ENCODE measurements at places on chromosomes 7 and 10.

GRCh38 chr7:12987238-12987637 lies 299.8 kb downstream of the ARL4A start:
- DNase-seq, result no peak

- no peak for DNase-seq
Measured at GRCh38 chr7:23956772-23957576, 247.0 kb downstream of the STK31 start.

- no peak for DNase-seq
Measured at GRCh38 chr7:144473908-144474307, 70.4 kb upstream of the NOBOX start.

GRCh38 chr7:45670717-45671116 lies 96.5 kb downstream of the ADCY1 start:
- DNase-seq, result no peak

DNA sequence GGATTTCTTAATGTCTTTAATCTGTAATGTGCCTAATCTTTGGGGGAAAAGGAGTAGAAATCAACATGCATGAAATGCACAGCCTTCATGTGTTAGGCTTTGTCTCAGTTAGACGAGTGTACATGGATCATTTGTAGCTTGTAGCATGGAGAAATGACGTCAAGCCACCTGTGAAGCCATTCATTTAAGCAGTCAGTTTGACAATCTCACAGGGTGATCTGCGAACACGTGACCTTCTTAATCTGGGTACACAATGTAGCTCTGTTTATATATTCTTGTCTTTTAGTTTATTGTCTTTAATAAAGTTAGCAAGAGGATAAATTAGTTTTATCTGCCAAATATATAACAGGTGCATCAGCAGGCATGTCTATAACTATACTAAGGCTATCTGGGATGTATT lies 351.9 kb upstream of the LRGUK start:
- no peak for DNase-seq

- no peak for DNase-seq
Measured at GRCh38 chr7:2117646-2118045, 115.1 kb downstream of the MAD1L1 start.

DNA sequence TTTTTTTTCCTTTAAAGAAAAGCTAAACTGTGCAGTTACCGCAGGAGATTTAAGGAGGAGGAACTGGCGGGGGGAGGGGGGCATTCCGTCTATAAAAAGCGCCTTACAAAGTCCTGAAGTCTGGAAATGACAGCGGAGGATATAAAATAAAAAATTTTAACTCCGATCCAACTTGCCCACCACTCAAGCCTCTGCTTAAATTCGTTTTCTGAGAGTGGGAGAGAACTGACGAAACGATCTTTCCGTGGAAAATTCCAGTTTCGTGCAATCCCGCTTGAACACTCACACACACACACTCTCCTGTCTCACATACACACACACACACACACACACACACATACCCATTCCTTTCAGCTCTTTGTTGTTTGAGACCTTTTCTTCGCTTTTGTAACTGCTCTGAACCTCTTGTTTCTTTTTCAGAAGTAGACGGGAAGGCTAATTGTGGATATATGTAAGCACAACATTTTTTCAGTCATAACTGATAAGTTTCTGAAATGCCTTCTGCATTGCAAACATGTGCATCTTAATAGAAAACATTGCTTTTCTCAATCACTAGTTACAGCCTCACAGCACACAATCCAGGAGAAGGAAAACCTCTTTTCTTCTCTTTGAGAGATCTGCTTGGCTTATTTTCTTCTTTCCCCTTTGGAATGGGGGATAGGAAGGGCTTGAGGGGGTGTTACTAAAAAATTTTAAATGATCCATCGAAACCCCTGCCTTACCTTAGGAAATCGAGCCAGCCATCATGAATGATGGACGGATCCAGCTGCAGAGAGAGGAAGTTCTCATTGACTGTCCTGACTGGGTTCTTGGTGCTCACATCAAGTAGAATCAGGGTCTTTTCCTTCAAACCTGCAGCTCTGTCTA lies 628 bp downstream of the HPSE2 start:
- DNase-seq, result no peak

DNA sequence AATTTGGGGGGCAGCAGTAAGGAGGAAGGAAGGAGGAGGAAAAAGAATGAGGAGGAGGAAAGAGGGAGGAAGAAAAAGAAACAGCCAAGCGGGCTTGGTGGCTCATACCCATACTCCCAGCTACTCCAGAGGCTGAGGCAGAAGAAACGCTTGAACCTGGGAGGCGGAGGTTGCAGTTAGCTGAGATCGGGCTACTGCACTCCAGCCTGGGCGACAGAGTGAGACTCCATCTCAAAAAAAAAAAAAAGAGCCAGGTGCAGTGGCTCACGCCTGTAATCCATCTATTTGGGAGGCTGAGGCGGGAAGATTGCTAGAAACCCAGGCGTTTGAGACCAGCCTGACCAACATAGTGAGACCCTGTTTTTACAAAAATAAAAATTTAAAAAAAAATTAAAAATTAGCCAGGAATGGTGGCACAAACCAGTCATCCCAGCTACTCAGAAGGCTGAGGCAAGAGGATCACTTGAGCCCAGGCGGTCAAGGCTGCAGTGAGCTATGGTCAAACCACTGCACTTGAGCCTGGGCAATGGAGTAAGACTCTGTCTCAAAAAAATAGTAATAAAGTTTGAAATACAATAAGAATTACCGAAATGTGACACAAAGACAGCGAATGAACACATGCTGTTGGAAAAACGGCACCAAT lies 14.1 kb upstream of the CRCP start:
- DNase-seq, result no peak

- DNase-seq, result no peak
Measured at GRCh38 chr7:21106296-21106732, 319.6 kb upstream of the SP8 start.

DNA sequence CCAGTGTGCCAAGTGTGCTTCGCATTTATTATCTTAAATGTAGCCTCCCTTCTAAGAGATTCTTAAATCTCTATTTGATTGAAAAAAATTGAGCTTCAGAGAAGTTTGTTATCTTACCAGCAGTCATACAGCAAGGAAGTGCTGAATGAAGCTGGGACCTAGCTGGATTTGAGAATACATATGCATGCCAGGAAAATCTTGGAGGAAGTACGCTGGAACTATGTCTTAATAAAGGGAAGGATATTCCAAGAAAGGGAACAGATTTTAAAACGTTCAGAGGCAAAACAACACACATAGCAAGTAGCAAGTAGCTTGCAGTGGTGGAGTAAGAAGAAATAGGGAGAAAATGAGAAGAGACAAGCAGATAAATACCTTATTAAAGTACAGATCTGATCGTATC lies 1.5 kb downstream of the CFAP70 start:
- no peak for DNase-seq

DNA sequence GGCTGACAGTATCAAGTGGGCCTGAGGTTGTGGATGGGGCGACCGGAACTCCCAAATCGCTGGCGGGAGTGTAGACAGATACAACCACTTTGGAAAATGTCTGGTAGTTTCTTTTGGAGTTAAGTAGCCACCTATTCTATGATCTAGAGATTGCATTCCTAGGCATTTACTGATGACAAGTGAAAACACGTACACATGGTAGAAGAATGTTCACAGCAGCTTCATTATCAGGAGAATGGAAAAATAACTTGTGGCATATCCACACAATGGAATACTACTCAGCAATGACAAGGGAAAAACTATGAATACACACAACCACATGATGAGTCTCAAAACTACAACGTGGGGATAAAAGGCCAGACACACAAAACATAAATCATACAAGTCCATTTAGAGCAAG lies 146.0 kb downstream of the MYOF start:
- DNase-seq, result no peak

GRCh38 chr10:88147000-88147798 lies 283.8 kb downstream of the PTEN start:
- DNase-seq, result no peak

GRCh38 chr10:132515811-132516726 lies 21.5 kb upstream of the INPP5A start:
- no peak for DNase-seq

DNA sequence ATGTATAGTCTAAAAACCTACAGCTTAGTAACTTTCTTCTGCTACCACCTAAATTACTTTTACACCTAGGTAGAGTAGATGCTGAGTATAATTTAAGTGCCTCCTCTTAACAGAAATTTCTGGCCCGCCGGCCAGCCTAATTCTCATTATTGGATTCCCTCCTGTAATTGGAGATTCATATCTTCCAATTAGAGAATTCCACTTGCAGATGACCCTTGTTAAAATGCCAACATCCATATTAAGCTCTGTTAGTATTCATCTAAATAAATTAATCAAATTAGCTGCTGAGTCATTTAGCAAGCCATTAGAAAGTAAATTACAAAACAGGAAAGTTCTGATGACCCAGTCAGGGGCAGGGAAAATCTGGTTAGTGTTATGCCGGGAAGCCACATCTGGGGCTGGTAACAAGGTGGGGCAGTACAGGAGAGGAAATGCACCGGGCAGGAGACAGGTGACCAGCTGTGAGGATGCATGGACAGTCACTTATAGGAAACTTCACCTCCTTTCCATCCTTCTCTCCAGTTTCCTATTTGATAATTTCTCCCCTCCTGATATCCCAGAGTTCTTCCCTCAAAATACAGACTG lies 82.8 kb downstream of the ORC5 start:
- no peak for DNase-seq

DNA sequence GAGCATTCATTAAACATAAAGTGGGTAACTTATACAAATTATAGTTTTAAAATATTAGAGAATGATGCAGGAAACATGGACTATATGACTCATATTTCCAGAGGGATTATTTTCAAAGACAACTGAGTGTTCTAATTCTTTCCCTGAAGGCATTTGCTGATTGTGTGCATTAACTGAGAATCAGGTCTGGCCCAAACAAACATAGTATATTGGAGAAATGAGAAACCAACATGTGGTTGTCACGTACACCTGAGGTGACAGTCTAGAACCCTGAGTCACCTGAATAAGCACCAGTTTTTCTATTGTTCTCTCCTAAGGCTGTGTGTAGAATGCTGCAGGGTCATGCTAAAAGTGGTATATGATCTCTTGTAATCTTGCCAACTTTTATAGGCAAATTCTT lies 1125.7 kb downstream of the XPNPEP1 start:
- DNase-seq, result no peak

GRCh38 chr10:120824881-120825309 lies 26.3 kb upstream of the WDR11 start:
- peak; percentile 20 for DNase-seq

DNA sequence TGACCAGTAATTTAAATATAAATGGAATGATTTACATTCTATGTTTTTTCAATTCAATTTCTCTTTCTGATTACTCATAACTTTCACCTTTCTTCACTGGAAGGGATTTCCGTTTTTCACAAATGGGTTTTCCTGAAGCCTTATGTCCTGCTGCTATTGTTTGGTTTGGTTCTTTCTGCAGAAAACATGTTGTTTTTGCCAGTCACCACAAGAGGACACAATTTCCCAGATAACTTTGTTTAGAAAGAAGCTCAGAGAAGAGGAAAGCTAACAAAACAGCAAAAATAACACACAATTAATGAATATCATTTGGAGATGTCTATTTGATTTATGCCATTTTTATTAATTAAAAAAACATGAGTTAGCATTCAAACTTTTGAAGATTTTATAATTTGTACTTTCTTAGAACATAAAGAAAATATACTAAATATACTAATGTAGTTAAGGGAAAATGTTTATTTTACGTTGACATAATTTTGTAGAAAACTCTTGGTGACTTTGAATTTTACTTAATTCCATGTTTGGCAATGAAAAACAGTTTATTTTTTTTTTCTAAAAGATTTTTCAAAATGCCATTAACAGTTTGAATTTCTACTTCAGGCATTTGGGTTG lies 4.6 kb upstream of the TWIST1 start:
- DNase-seq, result peak; percentile 47

- DNase-seq, result no peak
Measured at GRCh38 chr7:351681-352480, 61.9 kb downstream of the FOXL3 start.

- DNase-seq, result no peak
Measured at GRCh38 chr10:49109669-49110340, 5.5 kb downstream of the VSTM4 start.

GRCh38 chr7:151277631-151278030 lies 29.1 kb upstream of the SMARCD3 start:
- DNase-seq, result no peak

- DNase-seq, result peak; percentile 87
Measured at GRCh38 chr10:50739618-50740292, at the start of gene ASAH2B. TSS of gene ASAH2B (plus strand) at chr10:50739936. CDS start at chr10:50745131, 5,195 bp downstream.

DNA sequence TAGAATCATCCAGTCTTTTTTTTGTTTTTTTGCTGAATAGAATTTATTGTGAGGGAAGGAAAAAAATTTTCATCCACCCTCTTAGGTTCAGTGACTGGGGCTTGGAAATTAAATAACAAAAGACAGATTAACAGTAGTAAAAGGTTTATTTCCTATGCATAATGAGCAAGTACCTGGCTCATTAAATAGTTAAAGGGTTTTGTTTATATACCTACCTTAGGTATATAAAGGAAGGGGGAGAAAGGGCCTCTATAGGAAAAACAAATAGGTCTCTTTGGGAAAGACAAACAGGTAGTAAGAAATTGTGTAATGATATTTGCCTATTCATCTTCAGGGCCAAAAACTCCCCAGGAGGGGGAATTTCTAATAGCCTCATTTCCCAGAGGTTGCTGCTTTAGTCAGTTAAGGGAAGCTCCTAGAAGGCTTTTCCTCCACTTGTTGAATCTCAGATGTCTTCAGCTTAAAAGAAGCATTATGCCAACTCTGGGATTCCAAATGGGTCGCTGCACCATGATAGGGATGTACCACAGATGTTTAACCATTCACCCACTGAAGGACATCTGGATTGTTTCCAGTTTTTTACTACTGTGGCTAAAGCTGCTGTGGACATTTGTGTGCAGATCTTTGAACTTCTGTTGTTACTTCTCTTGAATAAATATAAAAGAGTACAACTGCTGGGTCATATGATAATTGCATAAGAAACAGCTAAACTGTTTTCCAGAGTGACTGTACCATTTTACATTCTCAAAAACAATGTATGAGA lies 11.3 kb downstream of the ACADSB start:
- DNase-seq, result no peak

DNA sequence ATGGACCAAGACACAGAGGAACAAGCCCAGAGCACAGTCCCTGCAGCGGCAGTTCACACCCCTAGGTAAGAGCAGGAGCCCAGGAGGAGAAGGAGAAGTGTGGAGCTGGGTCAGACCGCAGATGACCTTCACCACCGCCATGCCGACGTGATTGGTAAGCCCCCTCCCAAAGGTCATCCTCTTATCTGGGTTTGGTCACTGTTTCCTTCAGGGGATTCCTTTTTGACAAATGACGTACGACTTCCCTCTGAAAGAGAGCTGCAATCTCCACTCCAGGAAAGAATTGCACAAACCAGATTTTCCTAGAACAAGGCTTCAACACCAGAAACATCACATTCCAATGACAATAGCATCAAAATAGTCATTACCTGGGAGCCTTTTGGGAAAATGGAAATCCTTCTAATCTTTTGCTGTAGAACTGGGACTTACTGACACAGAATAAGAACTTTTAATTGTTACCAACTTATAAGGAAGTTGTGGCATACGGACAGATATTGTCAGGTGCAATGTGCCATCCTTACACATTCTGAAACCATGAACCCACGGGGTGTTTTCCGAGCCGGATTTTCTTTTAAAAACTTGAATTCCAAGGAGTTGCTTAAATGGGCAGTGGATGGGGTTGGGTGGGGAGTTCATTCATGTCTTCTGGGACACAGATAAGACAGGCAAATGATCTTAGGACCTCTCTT lies 20.8 kb upstream of the ADAM12 start:
- DNase-seq, result no peak
